ENCODE measurements at places on chromosomes 1 and 21.
A peak's percentile ranks its signal among the peaks of the same experiment; 100 is the strongest.

GRCh38 chr1:117127795-117128194, 6.2 kb upstream of the TRIM45 start:
- DNase-seq = no peak

DNA sequence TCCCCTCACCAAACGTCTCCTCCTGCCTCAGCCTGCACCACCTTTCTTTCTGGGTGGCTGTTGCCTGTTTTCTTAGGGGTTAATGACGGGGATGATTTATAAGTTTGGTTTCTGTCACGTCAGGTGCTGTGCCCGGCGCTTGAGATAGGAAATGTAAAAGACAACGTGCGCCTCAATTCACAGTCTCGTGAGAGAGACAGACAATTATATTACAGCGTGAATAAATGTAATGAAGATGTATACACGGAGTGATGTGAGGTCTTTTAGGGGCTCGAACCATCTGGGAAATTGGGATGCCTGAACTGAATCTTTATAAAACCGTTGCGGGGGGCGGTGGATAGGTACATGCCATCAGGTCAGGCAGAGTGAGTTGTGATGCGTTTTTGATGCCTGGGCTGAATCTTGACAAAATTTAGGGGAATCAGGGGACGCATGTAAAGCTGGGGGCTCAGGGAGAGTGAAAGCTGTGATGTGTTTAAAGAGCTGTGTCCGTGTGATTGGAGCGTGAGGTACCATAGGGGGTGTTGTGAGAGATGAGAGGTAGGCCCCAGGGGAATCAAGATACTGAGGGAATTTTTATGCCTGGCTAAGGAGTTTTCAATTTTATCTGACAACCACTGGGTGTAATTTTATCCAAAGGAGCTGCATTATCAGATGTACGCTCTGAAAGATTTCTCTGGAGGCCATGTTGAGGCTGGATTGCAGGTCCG, 831 bp downstream of the TIPRL start:
- DNase-seq = no peak

DNA sequence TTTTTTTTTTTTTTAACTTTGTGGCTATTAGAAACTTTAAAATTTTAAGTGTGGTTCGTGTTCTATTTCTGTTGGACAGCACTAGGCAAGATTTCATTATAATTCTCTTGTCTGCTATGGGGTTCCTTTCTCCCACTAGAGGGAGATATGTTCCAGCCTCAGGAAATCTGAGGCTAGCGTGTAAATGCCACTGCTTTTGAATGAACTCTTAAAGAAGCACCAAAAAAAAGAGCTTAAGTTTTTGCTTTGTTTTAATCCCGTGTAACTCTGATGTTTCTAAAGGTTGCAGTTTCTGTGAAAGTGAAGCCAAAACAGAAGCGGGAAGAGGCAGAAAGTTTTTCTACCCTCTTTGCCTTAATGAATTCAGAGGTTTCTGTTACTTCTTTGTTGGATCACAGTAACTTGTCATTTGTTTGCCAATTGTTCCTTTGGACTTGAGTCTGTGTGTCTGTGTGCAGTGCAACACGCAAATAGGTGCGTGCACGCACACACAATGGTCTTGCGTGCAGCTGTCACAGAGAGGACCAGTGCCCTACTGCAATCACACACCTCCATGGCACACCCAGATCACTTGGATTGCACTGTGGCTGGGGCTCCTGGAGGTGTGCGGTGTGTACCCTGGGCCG, 32.3 kb downstream of the HHAT start:
- no peak for DNase-seq

GRCh38 chr1:61089338-61089737, 7.0 kb downstream of the NFIA start:
- DNase-seq = no peak

DNA sequence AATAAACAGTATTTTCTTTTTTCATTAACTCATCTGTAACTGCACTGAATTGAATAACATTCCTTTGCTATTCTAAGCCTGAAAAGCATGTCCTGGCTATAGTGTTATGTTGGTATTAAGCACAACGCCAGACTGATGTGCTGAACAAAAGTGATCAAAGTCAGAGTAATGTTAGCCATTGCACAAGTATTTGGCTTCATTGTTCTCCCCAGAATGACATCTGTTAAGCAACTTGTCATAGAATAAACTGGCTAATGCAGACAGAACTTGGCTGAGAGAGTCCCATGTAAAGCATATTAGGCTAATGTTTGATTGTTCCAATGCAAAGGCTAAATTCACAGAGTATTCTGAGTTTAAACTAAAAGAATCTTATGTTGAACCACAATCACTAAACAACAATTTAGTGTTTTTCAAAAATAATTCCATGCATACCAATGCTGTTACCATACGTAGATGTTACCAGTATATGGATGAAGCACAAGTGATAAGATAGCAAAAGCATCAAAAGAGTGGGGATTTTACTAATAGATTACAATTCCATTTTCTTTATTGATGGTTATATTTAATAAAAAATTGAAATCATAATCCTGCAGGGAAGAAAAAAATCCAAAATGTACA, 235.3 kb upstream of the DMRTA2 start:
- peak; percentile 42 for DNase-seq

Data from non-pigmented ciliary epithelial cell (primary cell).